ENCODE measurements at places on chromosomes 1 and 21.

- DNase-seq: no peak
These were observed 209.8 kb downstream of the DISC1 start for GRCh38 chr1:231836227-231836893.

- no peak for DNase-seq
These were observed 854.4 kb downstream of the LTN1 start for GRCh38 chr21:28138272-28138671.

DNA sequence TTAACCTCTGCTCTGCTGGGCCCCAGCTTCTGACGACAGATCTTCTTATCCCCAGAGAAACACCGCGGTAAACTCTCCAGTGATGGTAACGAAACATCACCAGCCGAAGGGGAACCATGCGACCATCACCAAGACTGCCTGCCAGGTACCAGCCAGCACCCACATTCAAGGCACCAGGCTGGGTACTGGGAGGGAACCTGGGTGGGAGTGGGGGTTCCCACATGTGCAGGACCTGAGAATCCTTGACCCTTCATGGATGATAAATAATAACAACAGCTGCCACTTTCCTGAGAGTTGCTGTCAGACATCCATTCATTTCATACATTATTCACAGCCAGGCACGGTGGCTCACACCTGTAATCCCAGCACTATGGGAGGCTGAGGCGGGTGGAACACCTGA, 20.8 kb downstream of the DRAXIN start:
- no peak for DNase-seq

DNA sequence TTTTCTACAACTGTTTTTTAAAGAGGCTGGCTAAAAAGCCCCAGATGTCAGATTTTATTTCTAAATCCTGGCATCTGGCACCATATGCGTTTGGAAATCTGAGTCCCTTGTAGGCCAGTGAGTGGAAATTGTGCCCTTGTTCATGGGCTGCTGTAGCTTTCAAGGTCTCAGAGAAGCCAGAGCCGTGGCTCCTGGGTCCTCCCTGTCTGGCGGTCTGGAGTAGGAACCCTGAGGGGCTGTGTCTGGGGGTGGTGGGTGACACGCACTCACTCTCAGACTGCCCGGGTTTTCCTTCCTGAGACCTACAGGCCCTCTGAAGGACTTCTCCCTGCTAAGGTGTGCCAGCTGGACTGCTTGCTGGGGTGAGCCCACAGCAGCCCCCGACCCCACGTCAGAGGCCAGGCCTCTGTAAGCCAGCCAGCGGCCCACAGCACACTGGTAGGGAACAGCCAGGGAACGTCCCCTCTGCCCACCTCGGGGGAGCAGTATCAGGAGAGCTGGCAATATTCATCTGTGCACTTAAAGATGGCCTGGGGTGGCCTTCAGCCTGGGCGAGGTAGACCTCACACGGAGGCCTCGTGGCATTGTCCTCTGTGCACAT, 151.5 kb downstream of the PEX14 start:
- DNase-seq: no peak

- no peak for DNase-seq
These were observed 1326.3 kb downstream of the BRINP3 start for GRCh38 chr1:189151361-189151760.

DNA sequence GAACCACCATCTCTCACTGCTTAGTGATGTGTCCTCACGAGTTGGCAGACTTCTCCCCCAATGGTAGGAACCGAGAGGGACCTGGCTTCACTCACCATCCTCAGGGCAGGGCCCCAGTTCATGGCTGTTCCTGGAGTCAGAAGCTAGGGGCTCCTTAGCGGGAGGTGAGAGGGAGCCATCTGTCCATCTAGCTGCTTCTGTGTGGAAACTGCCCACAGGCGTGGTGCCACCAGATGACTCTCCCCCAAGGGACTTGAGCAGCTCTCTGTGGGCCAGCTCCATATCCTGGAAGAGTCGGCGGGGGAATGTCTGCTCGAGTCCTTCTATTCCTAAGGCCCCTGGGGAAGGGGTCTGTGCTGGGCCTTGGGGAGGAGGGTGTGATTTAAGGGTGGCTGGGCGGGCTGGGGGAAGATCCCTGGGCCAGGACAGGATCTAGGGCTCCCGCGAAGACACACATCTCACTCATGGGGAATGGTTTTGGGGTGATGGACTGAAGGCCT, 16.3 kb downstream of the LRRC71 start:
- DNase-seq: no peak

DNA sequence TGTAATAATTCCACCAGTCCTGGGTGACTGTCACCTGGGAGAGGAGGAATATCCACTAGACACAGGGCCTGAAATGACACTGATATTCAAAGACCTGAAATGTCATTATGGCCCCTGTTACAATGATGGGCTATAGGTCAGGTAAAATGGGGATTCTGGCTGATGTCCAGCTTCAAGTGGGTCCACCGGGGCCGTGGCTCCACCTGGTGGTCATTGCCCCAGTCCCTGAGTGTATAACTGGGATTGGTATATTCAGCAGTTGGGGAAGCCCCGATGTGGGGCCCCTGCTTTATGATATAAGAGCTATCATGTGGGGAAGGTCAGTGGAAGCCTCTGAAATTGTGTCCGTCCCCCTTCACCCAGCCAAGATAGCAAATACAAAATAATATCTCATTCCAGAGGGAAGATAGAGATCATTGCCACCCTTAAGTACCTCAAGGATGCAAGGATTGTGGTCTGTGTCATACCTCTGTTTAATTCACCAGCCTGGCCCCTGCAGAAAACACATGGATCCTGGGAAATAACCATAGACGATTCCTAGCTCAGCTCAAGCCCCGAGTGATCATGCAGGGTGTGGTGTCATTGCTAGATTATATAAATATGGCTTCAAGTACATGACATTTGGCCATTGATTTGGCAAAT, 19.4 kb downstream of the PLEKHO1 start:
- DNase-seq: no peak

Measured in SK-N-MC (cell line).